ENCODE measurements at places on chromosomes 2 and 18. TPM values are rescaled to one million over a fixed set of nuclear protein-coding genes. Genes with fewer than 3 reads are reported as not detected.

DNA sequence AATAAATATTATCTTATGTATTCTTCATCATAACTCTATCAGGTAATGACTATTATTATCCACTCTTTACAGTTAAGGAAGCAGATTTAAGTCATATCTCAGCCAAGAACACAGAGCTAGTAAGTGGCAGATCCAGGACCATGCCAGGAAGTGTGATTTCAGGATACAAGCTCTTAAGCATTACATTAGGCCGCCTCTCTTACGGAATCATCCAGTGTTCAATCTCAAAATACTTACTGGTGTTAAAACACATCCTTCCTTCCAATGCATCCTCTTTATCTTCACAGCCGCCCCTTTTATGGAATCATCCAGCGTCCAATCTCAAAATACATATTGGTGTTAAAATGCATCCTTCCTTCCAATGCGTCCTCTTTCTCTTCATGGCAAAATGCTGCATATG is 14.7 kb upstream of the RGPD4 start:
- H3K4me3 ChIP-seq: no peak overlapping the region
- no peak overlapping the region for H3K27ac ChIP-seq
- no peaks in the 10 kb centered on the region for H3K4me1 ChIP-seq
- no peak for DNase-seq

DNA sequence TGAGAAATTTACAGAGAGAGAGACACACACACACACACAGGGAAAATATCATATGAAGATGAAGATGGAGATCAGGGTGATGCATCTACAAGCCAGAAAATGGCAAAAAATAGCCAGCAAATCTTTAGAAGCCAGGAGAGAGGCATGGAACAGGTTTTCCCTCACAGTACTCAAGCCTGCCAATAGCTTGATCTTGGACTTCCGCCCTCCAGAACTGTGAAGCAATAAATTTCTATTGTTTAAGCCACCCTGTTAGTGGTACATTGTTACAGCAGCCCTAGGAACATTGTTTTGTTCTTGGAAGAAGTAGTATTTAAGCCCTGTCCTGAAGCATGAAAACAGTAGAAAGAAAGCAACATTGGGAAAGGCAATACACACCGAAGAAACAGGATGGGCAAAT is 292.0 kb upstream of the LRP1B start:
- no peak for DNase-seq
- no peak overlapping the region for H3K27ac ChIP-seq
- no peaks in the 10 kb centered on the region for H3K4me1 ChIP-seq
- no peak overlapping the region for H3K4me3 ChIP-seq
- H3K27me3 ChIP-seq: no peaks in the 10 kb centered on the region

Gene TANC1
- total RNA-seq: 0.11 TPM

GRCh38 chr2:40113997-40114396 is 334.9 kb upstream of the THUMPD2 start:
- H3K27ac ChIP-seq: no peak overlapping the region
- H3K36me3 ChIP-seq: no peaks in the 10 kb centered on the region
- H3K27me3 ChIP-seq: no peaks in the 10 kb centered on the region
- no peak for DNase-seq
- H3K4me3 ChIP-seq: no peak overlapping the region

GRCh38 chr2:122032264-122032645 is 276.8 kb downstream of the TSN start:
- DNase-seq: no peak
- H3K4me1 ChIP-seq: no peaks in the 10 kb centered on the region
- H3K4me3 ChIP-seq: no peak overlapping the region
- H3K27ac ChIP-seq: no peak overlapping the region
- H3K36me3 ChIP-seq: no peaks in the 10 kb centered on the region

Gene LOXHD1
- total RNA-seq: not detected

Gene CRACDL
- 0.22 TPM for total RNA-seq

Gene MAB21L4
- not detected for total RNA-seq

- H3K27ac ChIP-seq: no peak overlapping the region
- no peak overlapping the region for H3K4me3 ChIP-seq
These were observed 38.5 kb downstream of the NEB start for GRCh38 chr2:151695778-151696177.

DNA sequence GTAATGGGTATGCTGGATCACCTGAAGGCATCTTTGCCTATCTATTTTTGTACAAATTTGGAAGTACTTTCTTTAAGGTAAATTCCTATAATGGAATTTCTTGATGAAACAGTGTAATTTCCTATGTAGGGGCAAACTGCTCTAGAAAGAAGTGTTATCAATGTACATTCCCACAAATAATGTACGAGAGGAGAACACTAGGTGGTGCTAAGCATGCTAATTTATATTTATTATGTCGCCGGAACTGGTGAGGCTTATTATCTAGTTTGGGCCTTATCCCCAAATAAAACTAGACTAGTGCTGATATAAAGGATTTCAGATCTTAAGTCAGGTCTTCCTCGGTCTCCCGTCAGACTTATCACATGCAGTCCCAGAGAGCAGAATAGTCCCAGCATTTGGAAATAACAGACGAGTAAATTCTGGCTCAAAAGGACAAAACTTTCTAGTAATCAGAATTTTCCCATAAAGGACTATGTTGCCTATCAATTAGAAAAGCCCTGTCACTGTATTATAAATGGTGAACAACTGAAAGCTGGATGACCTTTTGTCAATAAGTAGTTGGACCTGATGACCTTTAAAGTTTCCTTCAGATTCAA is 86.9 kb upstream of the RBBP8 start:
- H3K27ac ChIP-seq: no peak overlapping the region
- DNase-seq: no peak
- H3K36me3 ChIP-seq: no peaks in the 10 kb centered on the region
- no peaks in the 10 kb centered on the region for H3K27me3 ChIP-seq
- no peaks in the 10 kb centered on the region for H3K4me1 ChIP-seq
- no peak overlapping the region for H3K4me3 ChIP-seq

- H3K36me3 ChIP-seq: no peaks in the 10 kb centered on the region
- no peaks in the 10 kb centered on the region for H3K27me3 ChIP-seq
- H3K4me3 ChIP-seq: no peak overlapping the region
- no peaks in the 10 kb centered on the region for H3K4me1 ChIP-seq
- no peak for DNase-seq
- no peak overlapping the region for H3K27ac ChIP-seq
These were observed 40.6 kb downstream of the EHD3 start for GRCh38 chr2:31274401-31275075.

DNA sequence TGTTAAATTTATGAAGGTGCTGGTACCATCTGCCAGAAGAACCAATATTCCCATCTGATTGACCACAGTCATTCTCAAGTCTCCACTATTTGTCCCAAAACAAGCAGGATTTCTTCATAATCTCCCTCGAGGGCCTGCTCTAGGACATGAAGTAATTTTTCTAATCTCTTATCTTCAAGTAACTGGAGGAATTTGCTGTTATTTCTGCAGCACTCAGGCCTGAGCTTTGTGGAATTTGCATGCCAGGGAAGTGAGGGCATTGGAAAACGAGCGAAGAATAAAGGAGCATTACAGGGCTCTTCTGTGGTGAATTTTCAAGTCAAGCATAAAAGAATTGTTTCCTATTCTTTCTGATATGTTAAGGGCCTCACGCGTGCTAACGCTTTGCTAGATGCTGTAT is 161.2 kb upstream of the EPAS1 start:
- no peak overlapping the region for H3K27ac ChIP-seq
- no peaks in the 10 kb centered on the region for H3K36me3 ChIP-seq
- no peaks in the 10 kb centered on the region for H3K27me3 ChIP-seq
- H3K4me1 ChIP-seq: no peaks in the 10 kb centered on the region

DNA sequence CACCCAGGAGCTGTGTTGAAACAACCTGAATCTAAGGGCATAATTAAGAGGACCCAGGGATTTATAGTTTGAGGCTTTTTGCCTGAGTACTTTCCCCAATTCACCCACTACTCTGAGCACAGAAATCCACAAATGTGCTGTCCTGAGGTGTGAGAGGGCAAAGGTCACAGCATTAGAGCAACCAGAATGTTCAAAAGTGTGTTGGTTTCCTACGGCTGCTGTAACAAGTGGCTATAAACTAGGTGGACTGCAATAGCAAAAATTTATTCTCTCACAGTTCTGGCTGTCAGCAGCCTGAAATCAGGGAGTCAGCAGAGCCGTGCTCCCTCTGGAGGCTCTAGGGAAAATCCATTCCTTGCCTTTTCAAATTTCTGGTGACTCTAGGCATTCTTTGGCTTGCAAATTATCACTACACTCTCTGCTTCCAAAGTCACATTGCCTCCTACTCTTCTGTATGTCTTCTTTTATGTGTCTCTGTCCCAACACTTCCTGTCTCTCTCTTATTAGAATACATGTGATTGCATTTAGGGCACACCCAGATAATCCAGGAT is 91.4 kb upstream of the TACR1 start:
- no peaks in the 10 kb centered on the region for H3K4me1 ChIP-seq
- no peaks in the 10 kb centered on the region for H3K36me3 ChIP-seq
- no peak for DNase-seq
- no peak overlapping the region for H3K4me3 ChIP-seq
- no peak overlapping the region for H3K27ac ChIP-seq

Gene AQP12B
- total RNA-seq: not detected

GRCh38 chr2:71923887-71924533 is 223.7 kb downstream of the CYP26B1 start:
- no peak overlapping the region for H3K27ac ChIP-seq
- no peak overlapping the region for H3K4me3 ChIP-seq
- no peaks in the 10 kb centered on the region for H3K27me3 ChIP-seq
- H3K4me1 ChIP-seq: no peaks in the 10 kb centered on the region

- no peaks in the 10 kb centered on the region for H3K27me3 ChIP-seq
- no peak for DNase-seq
- no peak overlapping the region for H3K27ac ChIP-seq
- H3K4me3 ChIP-seq: no peak overlapping the region
- no peaks in the 10 kb centered on the region for H3K4me1 ChIP-seq
These were observed 29.4 kb upstream of the TSPYL6 start for GRCh38 chr2:54285451-54285850.

Gene SP140
- 111 TPM for total RNA-seq

Gene VIL1
- not detected for total RNA-seq

DNA sequence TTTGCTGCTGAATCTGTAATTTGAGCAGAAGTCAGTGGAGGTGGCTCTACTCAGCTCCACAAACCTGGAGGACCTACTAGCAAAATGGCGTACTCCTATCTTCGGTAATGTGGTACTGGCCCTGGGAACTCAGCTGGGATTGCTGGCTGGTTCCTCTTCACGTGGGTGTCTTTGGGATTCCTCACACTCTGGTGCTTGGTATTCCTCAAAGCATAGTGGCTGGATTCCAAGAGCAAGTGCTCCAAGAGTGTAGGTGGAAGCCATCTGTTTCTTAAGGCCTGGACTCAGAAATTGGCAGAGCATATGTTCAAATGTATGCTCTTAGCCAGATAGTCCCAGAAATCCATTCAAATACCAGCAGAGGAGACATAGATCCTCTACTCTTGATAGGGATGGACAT is 281.9 kb upstream of the CDH7 start:
- no peak overlapping the region for H3K4me3 ChIP-seq
- H3K27ac ChIP-seq: no peak overlapping the region
- H3K27me3 ChIP-seq: no peaks in the 10 kb centered on the region
- H3K36me3 ChIP-seq: no peaks in the 10 kb centered on the region
- DNase-seq: no peak

Gene KCNS3
- total RNA-seq: not detected

- H3K27ac ChIP-seq: no peak overlapping the region
- H3K4me3 ChIP-seq: no peak overlapping the region
- no peaks in the 10 kb centered on the region for H3K36me3 ChIP-seq
- H3K4me1 ChIP-seq: no peaks in the 10 kb centered on the region
These were observed 224.8 kb downstream of the NUP35 start for GRCh38 chr2:183349091-183349490.

- no peaks in the 10 kb centered on the region for H3K36me3 ChIP-seq
- H3K27ac ChIP-seq: no peak overlapping the region
- H3K4me3 ChIP-seq: no peak overlapping the region
- H3K4me1 ChIP-seq: no peaks in the 10 kb centered on the region
These were observed 98.1 kb upstream of the HS6ST1 start for GRCh38 chr2:128416806-128417205.

DNA sequence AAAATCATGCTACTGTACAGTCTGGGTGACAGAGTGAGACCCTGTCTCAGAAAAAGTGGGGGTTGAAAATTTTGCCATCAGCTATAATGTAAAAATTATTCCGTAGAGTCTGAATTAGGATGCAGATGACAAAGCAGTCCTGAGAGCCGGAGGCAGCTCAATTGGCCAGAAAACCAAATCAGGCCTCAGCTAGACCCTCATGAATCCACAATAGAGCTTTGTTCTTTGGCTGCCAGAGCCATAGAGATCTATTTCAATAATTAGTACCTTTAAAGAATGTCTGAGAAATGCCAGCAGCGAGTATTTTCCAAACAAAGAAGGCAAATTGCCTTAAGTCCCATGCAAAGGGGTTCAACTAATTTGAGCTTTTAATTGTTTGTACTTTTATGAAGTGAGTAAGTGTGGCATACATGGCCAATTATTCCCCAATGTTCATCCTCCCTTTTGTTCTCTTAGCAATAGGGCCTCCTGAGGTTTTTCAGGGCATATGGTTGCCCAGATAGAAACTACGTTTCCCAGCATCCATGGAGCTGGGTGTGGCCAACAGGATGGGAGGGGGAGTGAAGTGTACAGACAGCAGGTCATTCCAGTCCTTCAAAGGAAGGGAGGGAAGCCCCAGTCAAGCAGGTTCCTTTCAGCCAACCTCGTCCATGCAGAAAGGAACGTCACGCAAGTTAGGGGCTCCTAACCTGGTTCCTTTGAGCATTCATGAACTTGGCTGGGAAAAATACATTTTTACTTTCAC is 211.3 kb upstream of the APCDD1 start:
- DNase-seq: no peak
- no peaks in the 10 kb centered on the region for H3K27me3 ChIP-seq
- H3K4me3 ChIP-seq: no peak overlapping the region
- H3K36me3 ChIP-seq: no peaks in the 10 kb centered on the region
- H3K27ac ChIP-seq: no peak overlapping the region

Gene MTIF2
- 58.3 TPM for total RNA-seq

GRCh38 chr2:204574486-204574885 is 29.2 kb downstream of the PARD3B start:
- no peak overlapping the region for H3K4me3 ChIP-seq
- no peak overlapping the region for H3K27ac ChIP-seq
- DNase-seq: no peak
- H3K36me3 ChIP-seq: no peaks in the 10 kb centered on the region
- H3K4me1 ChIP-seq: no peaks in the 10 kb centered on the region

DNA sequence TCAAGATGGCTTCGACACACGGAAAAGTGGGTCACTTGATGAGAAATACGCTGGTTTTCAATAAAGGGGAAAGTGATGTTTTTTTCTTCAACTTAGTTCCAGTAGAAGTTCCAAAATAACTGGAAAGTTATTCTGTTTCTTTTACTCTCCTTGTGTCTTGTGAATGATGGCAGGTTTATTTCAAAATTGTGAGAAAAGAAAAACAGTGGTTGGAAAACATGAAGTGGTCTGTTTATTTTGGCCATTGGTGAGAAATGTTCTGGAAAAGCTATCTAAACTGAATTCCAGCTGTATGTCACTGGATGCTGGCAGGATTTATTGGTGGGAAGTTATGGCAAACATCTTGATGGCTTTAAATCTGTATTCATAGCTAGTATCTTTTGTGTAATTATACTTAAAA is 484.1 kb downstream of the DCC start:
- DNase-seq: no peak
- H3K27me3 ChIP-seq: no peaks in the 10 kb centered on the region
- H3K4me1 ChIP-seq: no peaks in the 10 kb centered on the region

Gene GAD1
- 1.0 TPM for total RNA-seq
